Inflammatory macrophage treated with lipopolysaccharide for 1 hour (primary cell): ENCODE measurements at places on chromosomes 4 and X.

- DNase-seq: no peak
These were observed 14.9 kb downstream of the NSDHL start for GRCh38 chrX:152845618-152846240.

- DNase-seq: peak; percentile 76
These were observed 43.4 kb downstream of the ZNF182 start for GRCh38 chrX:47960406-47960805.

GRCh38 chr4:94911106-94911505 lies 153.4 kb downstream of the BMPR1B start:
- DNase-seq: no peak

DNA sequence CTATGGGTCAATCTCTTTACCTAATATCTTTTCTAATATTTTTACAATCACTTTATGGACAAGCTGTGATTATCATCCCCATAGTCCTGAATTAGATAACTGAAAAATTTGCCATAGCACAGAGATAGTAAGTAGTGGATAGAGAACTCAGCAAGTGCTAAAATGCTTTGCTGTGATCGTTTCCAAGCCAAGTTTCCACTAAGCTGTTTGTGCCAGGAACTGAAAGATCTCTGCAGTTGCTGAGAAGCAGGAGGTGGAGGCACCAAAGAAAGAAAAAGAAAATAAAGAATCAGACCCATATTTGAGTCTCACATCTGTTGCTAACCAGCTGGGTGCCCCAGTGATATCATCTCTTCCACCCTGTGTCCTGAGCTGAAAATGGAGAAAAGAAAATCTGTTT lies 605.6 kb upstream of the BOD1L1 start:
- no peak for DNase-seq

- peak; percentile 17 for DNase-seq
These were observed 151.3 kb upstream of the TTC29 start for GRCh38 chr4:147096667-147097604.

- no peak for DNase-seq
These were observed 1017.6 kb upstream of the HS3ST1 start for GRCh38 chr4:12446256-12446655.

GRCh38 chrX:80246271-80246670 lies 174.0 kb upstream of the TENT5D start:
- no peak for DNase-seq

GRCh38 chr4:119493419-119493818 lies 135.2 kb downstream of the PDE5A start:
- peak; percentile 4 for DNase-seq

GRCh38 chrX:49915361-49916222 lies 6.8 kb upstream of the CLCN5 start:
- peak; percentile 22 for DNase-seq

GRCh38 chr4:85756938-85757337 lies 282.0 kb downstream of the ARHGAP24 start:
- DNase-seq: no peak

GRCh38 chr4:45120163-45120562 lies 393.8 kb upstream of the GNPDA2 start:
- DNase-seq: no peak

DNA sequence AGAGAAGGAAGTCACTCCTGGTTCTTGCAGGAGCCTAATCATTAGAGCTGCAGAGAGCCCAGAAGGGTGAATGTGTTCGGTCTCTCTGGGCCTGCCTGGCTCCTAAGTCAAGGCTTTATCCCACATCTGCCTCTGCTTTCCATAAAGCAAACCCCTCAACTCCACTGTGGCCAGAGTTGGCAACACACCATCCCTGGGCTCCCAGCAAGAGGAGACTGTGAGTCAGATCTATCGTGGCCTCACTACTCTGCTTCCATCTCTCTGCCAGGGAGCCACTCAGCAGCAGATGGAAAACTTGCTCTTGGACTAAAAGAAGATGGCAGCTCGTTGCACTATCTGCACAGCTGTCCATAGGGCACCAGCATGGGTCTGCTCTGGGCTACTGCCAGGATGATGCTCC lies 348.2 kb downstream of the FBXW7 start:
- DNase-seq: no peak
